Naive thymus-derived CD8-positive, alpha-beta T cell (primary cell): ENCODE measurements at places on chromosomes 6 and 20. TPM values are rescaled to one million over a fixed set of nuclear protein-coding genes. Genes with fewer than 3 reads are reported as not detected.

DNA sequence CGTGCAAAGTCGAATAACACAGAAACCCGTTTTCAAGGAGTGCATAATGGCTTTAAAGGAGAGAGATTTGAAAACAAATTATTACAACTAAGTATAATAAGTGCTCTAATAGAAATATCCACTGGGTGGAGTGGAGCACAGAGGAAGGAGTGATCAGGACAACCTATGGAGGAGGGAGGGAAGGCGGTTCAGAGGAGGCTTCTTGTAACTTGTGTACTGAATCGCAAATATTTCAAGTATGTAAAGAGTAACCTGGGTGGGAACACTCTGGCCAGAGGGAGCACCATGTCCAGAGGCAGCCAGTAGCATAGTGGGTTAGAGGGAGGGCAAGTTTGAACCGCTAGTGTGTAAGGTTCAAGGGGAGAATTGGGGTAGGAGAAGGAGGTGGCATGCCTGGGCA lies 21.6 kb upstream of the TNFAIP3 start:
- no peaks in the 10 kb centered on the region for H3K36me3 ChIP-seq
- DNase-seq: no peak
- no peaks in the 10 kb centered on the region for H3K4me1 ChIP-seq
- H3K27ac ChIP-seq: no peak overlapping the region
- H3K4me3 ChIP-seq: no peak overlapping the region

- no peaks in the 10 kb centered on the region for H3K27me3 ChIP-seq
- H3K4me3 ChIP-seq: no peak overlapping the region
- no peaks in the 10 kb centered on the region for H3K36me3 ChIP-seq
- no peak overlapping the region for H3K27ac ChIP-seq
- no peak for DNase-seq
These were observed 43.0 kb downstream of the HDDC2 start for GRCh38 chr6:125258651-125259353.

DNA sequence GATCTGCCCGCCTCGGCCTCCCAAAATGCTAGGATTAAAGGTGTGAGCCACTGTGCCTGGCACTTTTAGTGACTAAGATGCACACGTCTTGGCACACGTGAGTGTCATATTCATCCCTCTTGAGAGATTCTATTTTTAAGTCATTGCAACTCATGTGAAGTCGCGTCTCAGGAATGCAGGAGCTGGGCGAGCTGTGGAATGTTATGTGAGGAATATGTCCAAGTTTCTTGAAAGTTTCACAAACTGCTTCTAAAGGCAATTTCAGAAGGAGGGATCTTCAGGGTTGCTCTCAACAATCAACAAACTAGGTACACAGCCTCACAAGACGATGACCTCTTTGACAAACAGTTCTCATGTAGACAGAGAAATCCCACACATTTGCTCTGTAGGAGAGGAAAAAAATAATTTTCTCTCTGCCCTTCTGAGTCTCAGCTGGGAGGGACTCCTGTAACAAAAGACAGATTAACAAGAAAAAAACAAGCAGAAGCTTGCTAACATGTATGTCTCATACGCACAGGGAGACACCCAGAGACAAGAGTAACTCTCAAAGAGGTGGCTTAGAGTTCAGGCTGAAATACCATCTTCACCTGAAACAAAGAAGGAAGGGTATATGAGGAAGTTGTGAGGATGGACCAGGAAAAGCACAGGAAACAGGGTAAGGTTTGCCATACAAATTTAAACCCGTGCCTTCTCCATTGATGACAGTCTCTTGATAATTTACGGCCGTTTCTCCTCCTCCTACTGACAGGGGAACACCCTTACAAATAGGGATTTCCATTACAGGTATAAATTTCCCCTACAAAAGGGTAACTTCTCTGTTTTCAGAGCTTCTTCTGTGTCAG lies 45.3 kb upstream of the FAM50B start:
- peaks cover 9% of the 10 kb centered on the region for H3K27me3 ChIP-seq
- H3K36me3 ChIP-seq: no peaks in the 10 kb centered on the region
- H3K27ac ChIP-seq: no peak overlapping the region
- H3K4me3 ChIP-seq: no peak overlapping the region

- no peak overlapping the region for H3K27ac ChIP-seq
- no peaks in the 10 kb centered on the region for H3K4me1 ChIP-seq
- H3K36me3 ChIP-seq: no peaks in the 10 kb centered on the region
- H3K4me3 ChIP-seq: no peak overlapping the region
- no peak for DNase-seq
These were observed 6.6 kb downstream of the SIRPB2 start for GRCh38 chr20:1484438-1485116.

The TFAP2C gene
- not detected for total RNA-seq

DNA sequence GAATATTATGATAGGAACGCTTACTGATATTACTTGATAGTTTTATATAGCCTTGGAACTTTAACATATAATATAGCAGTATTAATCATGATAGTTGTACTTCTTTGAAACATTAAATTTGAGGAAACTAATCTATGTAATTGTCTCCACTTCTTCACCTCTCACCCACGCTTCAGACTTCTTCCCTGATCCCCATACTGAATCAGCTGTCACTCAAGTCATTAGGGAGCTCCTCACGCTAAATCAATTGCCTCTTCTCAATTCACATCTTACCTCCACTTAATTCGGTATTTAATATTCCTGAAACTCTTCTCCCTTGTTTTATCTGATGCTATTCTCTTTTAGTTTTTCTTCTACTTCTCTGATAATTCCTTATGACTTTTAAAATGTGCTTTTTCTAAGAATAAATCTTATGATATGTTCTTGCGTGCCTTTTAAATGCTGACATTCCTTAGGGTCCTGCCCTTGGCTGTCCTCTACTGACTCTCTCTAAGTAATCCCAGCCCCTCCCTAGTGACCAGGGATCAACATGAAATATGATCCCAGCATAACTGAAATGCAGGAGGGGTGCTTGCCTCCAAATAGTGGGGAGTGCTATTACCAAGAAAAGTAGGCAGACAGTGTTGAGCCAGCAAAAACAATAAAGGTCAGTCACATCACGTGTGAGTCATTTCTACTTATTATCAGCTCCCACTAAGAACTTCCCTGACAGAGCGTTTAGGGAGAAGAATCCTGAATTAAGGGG lies 9.9 kb downstream of the ANKRD66 start:
- no peak overlapping the region for H3K4me3 ChIP-seq
- no peak overlapping the region for H3K27ac ChIP-seq
- DNase-seq: no peak
- H3K27me3 ChIP-seq: peaks cover 6% of the 10 kb centered on the region
- no peaks in the 10 kb centered on the region for H3K36me3 ChIP-seq

DNA sequence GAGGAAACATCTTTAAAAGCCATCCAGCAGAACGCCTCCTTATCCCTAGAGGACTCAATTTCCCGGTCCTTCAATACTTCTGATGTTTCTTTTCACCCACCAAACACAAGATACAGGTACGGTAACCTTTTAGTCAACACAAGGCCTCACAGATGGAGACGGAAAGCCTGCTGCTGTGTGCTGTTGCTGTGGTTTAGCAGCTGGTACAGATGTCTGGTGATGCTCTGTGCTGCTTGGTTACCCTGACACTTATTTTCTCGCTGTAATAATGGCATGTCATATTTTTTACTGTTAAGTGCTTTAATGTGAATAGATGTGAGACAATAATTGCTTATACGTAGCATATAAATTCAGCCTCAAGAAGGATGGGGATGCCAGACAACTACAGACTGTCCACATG lies 25.3 kb downstream of the GMDS start:
- no peaks in the 10 kb centered on the region for H3K27me3 ChIP-seq
- no peaks in the 10 kb centered on the region for H3K36me3 ChIP-seq
- no peak overlapping the region for H3K27ac ChIP-seq
- peaks cover 38% of the 10 kb centered on the region for H3K4me1 ChIP-seq

- no peaks in the 10 kb centered on the region for H3K36me3 ChIP-seq
- H3K27ac ChIP-seq: no peak overlapping the region
- H3K27me3 ChIP-seq: peaks cover 4% of the 10 kb centered on the region
These were observed 48.8 kb upstream of the PAK5 start for GRCh38 chr20:9887706-9888105.

The OPN5 gene
- not detected for total RNA-seq

GRCh38 chr20:17533396-17533795 lies 2.2 kb upstream of the BFSP1 start:
- DNase-seq: no peak
- no peak overlapping the region for H3K4me3 ChIP-seq
- H3K4me1 ChIP-seq: no peaks in the 10 kb centered on the region
- no peak overlapping the region for H3K27ac ChIP-seq

The ABCC10 gene
- 67.2 TPM for total RNA-seq

GRCh38 chr20:10322073-10323012 lies 103.7 kb downstream of the SNAP25 start:
- no peak overlapping the region for H3K27ac ChIP-seq
- no peaks in the 10 kb centered on the region for H3K36me3 ChIP-seq
- H3K27me3 ChIP-seq: peaks cover 7% of the 10 kb centered on the region
- no peaks in the 10 kb centered on the region for H3K4me1 ChIP-seq
- H3K4me3 ChIP-seq: no peak overlapping the region

The ANKEF1 gene
- 7.4 TPM for total RNA-seq

The BHLHE23 gene
- not detected for total RNA-seq

GRCh38 chr6:110537208-110538123 lies 61.1 kb upstream of the SLC22A16 start:
- H3K27me3 ChIP-seq: peaks cover 2% of the 10 kb centered on the region
- no peaks in the 10 kb centered on the region for H3K4me1 ChIP-seq
- H3K4me3 ChIP-seq: no peak overlapping the region
- DNase-seq: no peak
- peak overlapping the region; percentile 0 for H3K27ac ChIP-seq

- H3K36me3 ChIP-seq: no peaks in the 10 kb centered on the region
- H3K4me3 ChIP-seq: no peak overlapping the region
- no peak for DNase-seq
- H3K27ac ChIP-seq: no peak overlapping the region
- no peaks in the 10 kb centered on the region for H3K4me1 ChIP-seq
These were observed 41.9 kb upstream of the CTNNBL1 start for GRCh38 chr20:37651932-37652331.

The DSP gene
- 0.47 TPM for total RNA-seq

The VSTM2L gene
- not detected for total RNA-seq

DNA sequence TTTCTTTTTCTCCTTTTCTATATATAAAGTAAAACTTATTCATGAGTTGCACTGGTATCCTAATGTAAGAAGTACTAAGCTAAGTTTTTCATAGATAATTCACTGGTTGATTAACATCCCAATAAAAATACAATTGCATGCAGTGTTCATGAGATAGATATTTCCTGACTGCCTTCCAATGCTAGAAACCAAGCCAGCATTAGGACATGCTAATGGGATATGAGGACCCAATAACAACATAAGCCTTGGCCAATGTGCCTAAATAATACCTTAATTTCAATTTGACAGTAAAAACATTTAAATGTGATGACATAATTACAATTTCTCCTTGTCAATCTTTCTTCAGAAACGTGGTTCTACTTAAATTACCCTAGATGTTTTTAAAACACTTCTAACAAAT lies 152.7 kb downstream of the RNGTT start:
- no peak overlapping the region for H3K4me3 ChIP-seq
- peaks cover 42% of the 10 kb centered on the region for H3K36me3 ChIP-seq
- H3K4me1 ChIP-seq: peaks cover 12% of the 10 kb centered on the region
- no peak for DNase-seq

The HMGCLL1 gene
- not detected for total RNA-seq

GRCh38 chr20:51631011-51631950 lies 88.8 kb upstream of the NFATC2 start:
- H3K4me3 ChIP-seq: peak overlapping the region; percentile 36
- no peaks in the 10 kb centered on the region for H3K36me3 ChIP-seq
- no peak overlapping the region for H3K27ac ChIP-seq
- no peaks in the 10 kb centered on the region for H3K4me1 ChIP-seq
- no peak for DNase-seq

DNA sequence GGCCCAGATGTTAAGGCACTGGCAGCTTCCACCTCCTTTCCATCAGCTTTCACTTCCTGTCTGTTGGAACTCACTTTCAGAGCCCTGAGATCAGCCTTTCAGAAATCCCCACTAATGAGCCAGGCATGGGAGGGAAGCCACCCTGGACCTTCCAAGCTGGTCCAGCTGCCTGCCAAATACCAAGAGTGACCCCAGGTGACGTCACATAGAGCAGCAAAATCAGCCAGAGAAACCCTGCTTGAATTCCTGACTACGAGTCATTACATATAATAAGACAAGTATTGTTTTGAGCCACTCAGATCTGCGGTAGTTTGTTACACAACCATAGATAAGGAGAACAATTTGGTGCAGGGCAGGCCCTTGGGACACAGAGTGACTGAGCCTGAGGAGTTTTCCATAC lies 556.0 kb upstream of the JAG1 start:
- no peak overlapping the region for H3K27ac ChIP-seq
- no peaks in the 10 kb centered on the region for H3K36me3 ChIP-seq
- no peaks in the 10 kb centered on the region for H3K4me1 ChIP-seq
- no peak overlapping the region for H3K4me3 ChIP-seq
- DNase-seq: no peak

GRCh38 chr6:4664911-4665310 lies 111.3 kb upstream of the CDYL start:
- H3K4me1 ChIP-seq: peaks cover 1% of the 10 kb centered on the region
- no peak for DNase-seq
- no peak overlapping the region for H3K4me3 ChIP-seq
- H3K36me3 ChIP-seq: no peaks in the 10 kb centered on the region
- peaks cover 3% of the 10 kb centered on the region for H3K27me3 ChIP-seq

DNA sequence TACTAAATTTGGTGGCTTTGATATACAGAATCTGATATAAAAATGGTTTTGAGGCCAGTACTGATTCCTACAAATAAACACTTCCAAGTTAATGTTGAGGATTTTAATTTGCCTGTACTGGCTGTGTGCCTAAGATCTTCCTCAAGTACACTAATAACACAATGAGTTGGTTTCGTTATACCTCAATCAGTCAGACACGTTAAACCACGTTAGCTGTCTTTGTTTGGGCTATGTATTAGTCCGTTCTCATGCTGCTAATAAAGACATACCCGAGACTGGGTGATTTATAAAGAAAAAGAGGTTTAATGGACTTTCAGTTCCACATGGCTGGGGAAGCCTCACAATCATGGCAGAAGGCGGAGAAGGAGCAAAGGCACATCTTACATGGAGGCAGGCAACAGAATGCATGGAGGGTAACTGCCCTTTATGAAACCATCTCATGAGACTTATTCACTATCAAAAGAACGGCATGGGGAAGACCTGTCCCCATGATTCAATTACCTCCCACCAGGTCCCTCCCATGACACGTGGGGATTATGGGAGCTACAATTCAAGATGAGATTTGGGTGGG lies 46.2 kb downstream of the NT5E start:
- H3K27ac ChIP-seq: no peak overlapping the region
- H3K36me3 ChIP-seq: peaks cover 20% of the 10 kb centered on the region
- no peak overlapping the region for H3K4me3 ChIP-seq
- no peak for DNase-seq
- peaks cover 12% of the 10 kb centered on the region for H3K4me1 ChIP-seq

The LHFPL5 gene
- total RNA-seq: not detected

GRCh38 chr20:24158281-24158680 lies 169.7 kb upstream of the GGTLC1 start:
- no peaks in the 10 kb centered on the region for H3K4me1 ChIP-seq
- no peaks in the 10 kb centered on the region for H3K36me3 ChIP-seq
- DNase-seq: no peak
- H3K4me3 ChIP-seq: no peak overlapping the region
- H3K27me3 ChIP-seq: no peaks in the 10 kb centered on the region

DNA sequence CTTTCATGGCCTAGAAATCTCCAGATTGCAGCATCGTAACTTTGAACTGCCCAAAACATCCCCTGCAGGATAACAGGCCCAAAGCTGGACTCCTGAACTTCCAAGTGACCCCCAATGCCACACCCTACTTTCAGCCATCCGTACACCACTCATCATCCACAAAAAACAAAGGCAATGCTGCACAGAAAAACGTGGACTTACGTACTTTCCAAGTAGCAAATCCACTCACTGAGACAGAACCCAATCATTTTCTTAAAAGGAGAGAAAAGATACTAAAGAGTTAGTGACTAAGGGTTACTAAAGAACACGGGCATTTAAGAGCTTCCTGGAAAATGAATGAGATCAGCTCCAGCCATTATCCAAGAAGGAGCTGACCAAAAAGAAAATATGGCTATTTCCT lies 211.0 kb downstream of the WDR27 start:
- no peak overlapping the region for H3K27ac ChIP-seq
- peaks cover 5% of the 10 kb centered on the region for H3K36me3 ChIP-seq
- no peak for DNase-seq
